ENCODE measurements at places on chromosomes 2 and 18.

GRCh38 chr2:227127201-227127600 lies 36.8 kb downstream of the COL4A4 start:
- no peak for DNase-seq

DNA sequence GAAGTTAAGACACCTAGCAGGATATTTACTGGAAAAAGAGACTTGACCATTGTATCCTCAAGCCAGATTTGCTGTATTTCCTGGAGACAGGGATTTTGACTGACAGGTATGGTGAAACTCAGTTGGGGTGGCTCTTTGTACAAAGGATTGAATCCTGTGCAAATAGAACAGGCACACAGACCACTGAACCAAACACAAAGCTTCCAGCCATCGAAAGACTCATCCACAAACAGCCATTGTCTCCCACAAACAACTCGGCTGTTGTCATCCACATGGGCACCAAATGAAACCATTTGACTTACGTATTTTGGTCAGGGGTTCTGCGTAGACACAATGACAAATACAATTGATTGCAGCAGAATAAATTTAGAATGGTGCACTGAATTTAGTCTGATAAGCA lies 15.9 kb downstream of the RNF152 start:
- DNase-seq, result no peak

DNA sequence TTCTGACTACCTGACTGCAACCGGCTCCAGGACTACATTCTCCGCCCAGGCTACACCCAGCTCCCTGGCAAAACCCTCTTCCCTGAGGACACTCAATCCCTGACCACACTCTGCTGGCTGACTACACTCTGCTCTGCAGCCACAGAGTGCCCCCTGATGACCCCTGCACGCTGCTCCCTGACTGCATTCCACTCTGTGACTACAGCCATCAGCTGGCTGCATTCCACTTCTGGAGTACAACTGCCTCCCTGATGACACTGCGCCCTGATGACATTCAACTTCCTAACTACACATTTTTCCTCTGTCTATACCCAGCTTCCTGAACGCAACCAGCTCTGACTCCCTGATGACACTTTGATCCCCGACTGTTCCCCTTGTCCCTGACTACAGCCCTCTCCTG lies 71.3 kb upstream of the NRXN1 start:
- no peak for DNase-seq

GRCh38 chr18:72700961-72701710 lies 157.0 kb upstream of the CBLN2 start:
- no peak for DNase-seq

DNA sequence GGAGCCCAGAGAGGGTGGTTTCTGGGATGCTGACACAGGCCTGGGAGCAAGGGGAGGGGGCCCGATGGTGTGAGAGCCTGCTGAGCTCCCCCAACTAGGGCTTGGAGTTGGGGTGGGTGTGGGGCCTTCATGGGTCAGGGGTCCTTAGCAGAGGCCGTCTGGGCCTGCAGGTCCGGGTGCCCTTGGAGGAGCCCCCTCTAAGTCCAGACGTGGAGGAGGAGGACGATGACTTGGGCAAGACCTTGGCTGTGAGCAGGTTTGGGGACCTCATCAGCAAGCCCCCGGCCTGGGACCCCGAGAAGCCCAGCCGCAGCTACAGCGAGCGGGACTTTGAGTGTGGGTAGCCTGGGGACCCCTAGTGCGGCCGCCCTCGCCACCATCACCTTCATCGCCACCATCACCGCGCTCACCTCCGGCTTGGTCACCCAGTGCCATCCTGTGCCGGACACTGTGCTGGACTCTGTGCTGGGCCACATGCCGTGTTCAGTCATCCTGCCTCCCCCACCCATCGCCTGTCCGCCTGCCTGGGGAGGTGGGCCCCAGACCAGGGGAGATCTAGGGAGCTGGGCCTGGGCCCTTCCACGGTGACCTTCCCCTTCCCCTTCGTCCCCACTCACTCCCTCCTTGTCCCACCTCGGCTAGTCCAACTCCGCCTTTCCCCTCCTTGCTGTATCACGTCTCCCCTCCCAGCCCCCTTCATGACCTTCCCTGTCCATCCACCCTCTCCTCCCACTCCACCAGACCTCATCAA lies 980 bp downstream of the SLC4A3 start:
- DNase-seq, result no peak

- DNase-seq, result no peak
Observed at GRCh38 chr2:227826563-227826962, 12.9 kb downstream of the CCL20 start.

- DNase-seq, result no peak
Observed at GRCh38 chr18:53800171-53800570, 424.3 kb downstream of the MBD2 start.

- no peak for DNase-seq
Observed at GRCh38 chr2:241183221-241183620, 5.3 kb upstream of the ANO7 start.

DNA sequence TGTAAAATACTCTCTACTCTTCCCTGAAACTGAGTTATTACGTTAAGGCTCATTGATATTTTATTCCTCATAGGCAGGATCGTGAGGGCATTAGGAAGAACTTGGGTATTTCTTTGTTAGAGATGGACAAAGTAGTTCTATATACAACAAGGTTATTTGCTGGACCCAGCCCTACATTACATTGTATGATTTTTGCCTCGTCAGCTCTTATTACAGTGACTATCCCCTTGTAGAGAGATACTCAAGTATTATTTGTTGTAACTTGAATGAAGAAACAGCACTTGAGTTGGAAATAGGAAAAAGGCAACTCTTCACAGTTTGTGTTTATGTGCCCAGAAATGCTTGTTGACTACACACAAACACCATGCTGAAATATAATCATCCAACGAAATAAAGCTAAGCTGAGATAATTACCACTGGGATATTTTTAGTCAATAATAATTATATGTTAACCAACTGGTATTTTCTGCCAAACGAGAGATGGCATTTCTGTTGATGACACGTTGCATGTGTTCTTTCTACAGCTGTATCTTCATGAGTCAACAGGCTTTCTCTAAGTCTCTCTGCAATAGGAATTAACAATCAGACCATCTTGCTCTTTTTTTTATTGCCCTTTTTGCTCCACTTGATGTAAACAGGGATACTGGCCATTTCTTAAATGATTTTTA lies 947.6 kb downstream of the DPP10 start:
- no peak for DNase-seq

DNA sequence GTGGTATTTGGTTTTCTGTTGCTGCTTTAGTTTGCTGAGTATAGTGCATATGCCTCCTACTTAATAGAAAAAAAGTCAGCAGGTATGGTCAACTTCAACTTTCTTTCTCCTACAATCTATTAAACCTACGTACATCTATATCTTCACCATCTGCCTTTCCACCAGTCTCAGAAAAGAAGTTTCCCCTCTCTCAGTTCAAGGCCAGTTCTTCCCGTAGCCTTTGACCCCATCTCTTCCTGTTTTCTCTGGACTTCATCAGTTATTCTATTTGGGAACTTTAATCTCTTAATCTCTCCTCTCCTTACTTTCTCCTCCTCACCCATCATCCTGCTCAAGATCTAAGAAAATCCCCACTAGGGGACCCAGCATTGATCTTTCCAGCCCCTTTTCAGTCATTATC lies 5.7 kb downstream of the PTRHD1 start:
- no peak for DNase-seq

- no peak for DNase-seq
Observed at GRCh38 chr2:43484323-43484930, 111.4 kb downstream of the THADA start.

DNA sequence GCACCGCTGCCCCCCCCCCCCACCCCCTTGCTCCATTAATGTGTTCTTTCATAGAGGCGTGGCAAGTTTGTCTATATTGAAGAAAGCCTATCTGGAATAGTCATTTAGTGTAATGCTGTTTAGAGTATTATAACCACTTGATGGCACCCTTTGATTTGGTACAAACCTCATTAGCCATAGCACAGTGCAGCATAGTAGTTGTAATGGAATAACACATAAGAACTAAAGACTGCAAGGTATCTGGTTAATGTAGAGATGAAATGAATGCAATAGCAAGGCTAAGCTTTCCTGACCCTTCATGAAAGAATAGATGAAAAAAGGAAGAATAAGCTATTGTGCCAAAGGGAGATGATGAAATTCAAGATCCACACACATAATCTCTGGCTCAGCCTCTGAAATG lies 81.9 kb downstream of the EHBP1 start:
- no peak for DNase-seq

GRCh38 chr2:9032121-9032520 lies 28.6 kb upstream of the MBOAT2 start:
- no peak for DNase-seq

DNA sequence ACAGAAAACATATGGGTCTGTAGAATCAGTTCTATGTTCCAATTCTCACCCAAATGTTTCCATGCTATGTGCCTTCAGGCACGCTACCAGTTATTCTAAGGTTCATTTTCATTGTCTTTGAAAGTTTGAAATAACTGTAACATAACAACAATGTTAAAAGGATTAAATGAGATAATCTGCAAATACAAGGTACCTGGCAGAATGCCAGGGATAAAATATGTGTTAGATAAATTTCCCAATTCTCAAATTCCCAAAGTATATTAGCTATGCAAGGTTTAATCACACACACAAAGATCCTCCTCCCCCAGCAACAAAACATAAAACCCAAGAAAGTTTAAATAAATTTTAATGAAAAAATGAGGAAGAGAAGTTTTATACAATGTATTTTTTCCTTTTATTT lies 261.2 kb downstream of the LRP1B start:
- no peak for DNase-seq

DNA sequence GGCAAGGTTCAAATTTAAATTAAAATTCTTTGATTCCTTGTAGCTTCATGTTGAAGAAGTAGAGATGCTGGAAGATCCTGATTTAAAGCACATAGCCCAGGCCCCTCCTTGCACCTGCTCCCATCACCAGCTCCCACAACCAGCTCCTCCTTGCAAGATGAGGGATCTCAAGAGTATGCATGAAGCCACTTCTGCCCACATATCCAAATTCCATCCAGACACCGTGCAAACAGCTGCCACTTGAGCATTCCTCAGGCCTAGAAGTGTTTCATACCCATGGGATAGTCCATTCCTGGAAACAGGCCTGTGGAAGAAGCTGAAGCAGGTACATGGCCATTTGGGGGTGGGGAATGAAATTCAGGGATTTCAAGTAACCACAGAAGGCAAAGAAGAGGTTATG lies 32.4 kb upstream of the ITPRID2 start:
- no peak for DNase-seq

DNA sequence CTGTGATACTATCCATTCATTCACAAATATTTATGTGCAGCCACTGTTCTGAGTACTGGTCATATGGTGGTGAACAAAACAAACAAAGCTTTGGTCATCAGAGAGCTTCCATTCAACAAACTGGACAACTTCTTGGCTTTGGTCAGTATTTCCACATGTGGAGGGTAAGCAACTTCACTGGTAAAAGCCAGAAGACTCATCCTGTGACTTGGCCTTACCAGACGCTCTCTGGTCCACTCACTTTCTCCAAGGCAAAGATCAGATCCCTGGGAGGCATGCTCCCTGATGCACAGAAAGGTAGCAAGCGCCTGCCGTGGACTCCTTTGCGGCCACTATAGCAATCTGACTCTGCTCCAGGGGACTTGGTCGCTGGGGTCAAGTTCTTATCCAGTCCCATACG lies 179.5 kb downstream of the EN1 start:
- no peak for DNase-seq

- no peak for DNase-seq
Observed at GRCh38 chr2:133265432-133265949, 302.8 kb downstream of the NCKAP5 start.

GRCh38 chr2:202299712-202300111 lies 34.1 kb downstream of the NOP58 start:
- no peak for DNase-seq

DNA sequence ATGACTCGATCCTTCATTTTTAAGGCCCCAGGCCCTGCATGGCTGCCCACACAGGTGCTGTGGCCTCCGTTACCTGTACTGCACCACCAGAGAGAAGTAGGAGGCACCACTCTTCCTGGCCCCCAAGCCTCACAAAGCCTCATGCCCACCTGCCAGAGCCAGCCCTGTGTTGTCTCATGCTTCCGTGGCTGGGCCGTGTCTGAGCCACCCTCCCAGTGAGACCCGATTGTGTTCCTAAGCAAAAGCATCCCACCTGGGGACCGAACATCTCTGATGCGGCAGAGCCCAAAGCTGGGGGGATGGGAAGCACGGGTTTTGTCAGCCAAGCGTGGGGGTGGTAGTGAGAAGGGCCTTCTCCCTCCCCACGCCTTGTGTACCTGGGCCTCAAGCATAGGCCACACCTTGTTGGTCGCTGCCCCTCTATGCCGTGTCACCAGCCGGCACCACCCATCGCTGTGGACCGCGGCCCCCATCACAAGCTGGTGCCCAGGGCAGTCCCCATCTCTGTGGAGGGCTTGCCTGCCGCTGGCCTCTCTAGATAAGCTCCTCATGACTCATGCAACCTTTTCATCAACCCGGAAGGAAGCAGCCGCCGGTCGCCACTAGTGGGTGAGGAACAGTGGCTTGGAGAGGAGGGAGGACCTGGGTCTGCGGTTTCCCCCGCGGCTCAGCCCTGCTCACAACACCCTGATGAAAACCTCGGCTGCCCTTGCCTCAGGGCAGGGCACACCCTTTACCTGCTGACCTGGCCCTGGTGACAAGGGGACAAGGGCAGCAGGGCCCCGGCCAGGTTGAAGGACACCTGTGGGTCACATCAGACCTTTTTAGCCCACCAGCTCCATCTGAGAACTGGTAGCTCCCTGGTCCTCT lies 2.7 kb upstream of the RNPEPL1 start:
- peak; percentile 90 for DNase-seq

GRCh38 chr2:179270689-179271088 lies 6.1 kb upstream of the SESTD1 start:
- no peak for DNase-seq

GRCh38 chr2:6812857-6813530 lies 52.7 kb downstream of the CMPK2 start:
- DNase-seq, result no peak

- DNase-seq, result no peak
Observed at GRCh38 chr18:55509631-55510324, 78.2 kb downstream of the TCF4 start.

GRCh38 chr2:39362595-39362994 lies 74.5 kb downstream of the MAP4K3 start:
- no peak for DNase-seq

GRCh38 chr2:196459539-196459938 lies 180.0 kb upstream of the CCDC150 start:
- no peak for DNase-seq

GRCh38 chr18:10153924-10154752 lies 240.3 kb downstream of the VAPA start:
- no peak for DNase-seq

DNA sequence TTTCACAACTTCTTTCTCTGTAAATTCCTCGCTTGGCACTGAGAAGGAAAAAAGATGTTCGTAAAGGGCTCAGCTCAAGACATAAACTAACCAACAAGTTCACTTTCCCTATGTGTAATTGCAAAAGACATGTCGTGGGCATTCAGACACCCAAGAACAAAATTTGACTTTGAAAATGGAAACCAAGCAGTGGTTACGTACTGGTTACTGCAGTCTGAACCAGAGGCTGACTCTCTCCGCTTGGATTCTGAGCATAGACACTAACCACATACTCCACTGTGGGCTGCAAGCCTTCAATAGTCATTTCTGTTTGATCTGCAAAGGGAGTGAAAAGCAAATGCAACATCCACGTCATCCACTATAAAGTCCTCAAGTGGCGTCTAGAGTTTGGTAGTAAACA lies 53.9 kb downstream of the FN1 start:
- no peak for DNase-seq

Data from effector memory CD8-positive, alpha-beta T cell (primary cell).